ENCODE measurements at places on chromosomes 7 and 10.

DNA sequence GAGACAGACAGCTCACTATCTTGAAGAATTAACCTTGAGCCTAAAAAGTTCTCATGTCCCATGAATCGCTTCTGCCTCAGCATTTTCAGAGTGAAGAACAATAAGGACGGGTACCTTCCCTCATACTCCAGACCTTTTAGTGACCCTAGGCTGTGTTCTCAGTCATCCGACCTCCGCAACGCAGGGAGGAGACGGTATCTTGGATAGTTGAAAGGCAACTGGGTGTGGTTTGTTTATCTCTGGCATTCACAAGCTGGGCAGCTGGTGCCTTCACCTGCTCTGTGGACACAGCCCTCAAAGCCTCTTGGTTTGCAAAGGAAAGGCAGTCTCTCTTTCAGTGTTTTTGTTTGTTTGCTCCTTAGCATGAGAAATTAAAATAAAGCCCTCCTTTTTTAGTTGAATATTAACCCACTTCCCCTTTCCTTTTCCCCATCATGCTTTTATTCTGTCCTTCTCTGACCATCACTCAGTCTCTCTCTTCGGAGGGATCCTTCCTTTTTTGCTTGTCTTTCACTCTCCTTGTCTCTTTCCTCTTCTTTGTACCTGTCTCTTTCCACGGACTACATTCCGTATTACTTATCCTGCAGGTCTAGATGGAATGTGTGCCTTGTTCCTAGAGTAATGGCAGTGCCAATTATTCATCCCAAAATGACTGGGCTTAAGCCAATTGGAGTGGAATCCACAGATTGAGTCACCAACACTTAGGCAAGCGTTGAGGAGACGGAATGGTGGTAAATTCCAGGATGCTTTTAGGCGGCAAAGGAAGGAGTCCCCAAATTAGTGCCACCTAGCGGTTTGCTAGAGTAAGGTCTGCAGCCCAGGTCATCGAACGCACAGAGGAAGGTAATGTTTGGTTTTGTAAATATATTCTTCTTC is 45.8 kb downstream of the PRR15 start:
- peak; percentile 15 for DNase-seq

DNA sequence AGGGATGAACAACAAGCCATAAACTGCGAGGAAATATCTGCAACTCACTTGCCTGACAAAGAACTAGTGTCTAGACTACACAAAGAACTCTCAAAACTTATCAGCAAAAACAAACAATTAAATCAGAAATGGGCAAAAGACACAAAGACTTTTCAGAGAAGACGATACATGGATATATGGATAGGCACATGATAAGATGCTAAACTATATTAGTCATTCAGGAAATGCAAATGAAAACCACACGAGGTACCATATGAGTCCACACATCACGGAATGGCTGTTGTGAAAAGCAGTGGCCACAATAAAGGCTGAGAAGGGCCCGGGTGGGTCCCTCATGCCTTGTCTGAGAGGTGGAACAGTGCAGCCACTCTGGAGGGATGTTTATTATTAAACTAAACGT is 267.8 kb downstream of the WDR37 start:
- DNase-seq = no peak

DNA sequence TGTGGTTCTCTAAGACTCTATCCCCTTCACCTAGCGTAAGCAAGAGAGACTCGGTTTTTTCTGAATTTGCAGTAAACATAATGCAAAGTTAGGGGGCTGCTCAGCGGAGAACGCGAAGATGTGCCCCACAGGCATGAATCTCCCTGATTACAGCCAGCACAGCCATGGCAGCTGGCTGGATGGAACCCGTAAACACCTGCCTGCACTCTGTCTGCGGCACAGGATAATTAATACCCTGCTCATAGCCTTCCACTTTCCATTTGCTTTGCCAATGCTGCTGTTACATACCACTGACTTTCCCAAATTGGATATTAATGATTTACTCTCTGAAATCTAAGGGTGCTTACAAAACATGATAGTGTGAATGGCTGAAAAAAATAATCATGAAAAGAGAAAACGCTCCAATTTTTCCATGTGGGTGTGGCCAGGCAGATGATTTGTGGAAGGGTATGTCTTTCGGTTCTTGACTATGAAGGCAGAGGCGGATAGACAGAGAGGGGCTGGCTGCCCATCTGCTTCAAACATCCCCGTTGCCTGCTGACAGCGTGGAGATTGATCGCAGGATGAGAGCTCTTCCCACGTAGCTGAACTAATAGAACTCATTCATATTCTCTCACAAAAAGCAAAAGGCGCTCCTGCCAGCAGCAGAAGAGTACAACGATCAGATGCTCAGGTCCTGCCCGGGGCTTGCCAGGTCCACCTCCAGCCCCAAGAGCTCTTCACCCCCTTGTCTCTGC is 193.2 kb upstream of the GHITM start:
- no peak for DNase-seq

- no peak for DNase-seq
Observed at GRCh38 chr7:42953994-42954393, 21.8 kb downstream of the MRPL32 start.

DNA sequence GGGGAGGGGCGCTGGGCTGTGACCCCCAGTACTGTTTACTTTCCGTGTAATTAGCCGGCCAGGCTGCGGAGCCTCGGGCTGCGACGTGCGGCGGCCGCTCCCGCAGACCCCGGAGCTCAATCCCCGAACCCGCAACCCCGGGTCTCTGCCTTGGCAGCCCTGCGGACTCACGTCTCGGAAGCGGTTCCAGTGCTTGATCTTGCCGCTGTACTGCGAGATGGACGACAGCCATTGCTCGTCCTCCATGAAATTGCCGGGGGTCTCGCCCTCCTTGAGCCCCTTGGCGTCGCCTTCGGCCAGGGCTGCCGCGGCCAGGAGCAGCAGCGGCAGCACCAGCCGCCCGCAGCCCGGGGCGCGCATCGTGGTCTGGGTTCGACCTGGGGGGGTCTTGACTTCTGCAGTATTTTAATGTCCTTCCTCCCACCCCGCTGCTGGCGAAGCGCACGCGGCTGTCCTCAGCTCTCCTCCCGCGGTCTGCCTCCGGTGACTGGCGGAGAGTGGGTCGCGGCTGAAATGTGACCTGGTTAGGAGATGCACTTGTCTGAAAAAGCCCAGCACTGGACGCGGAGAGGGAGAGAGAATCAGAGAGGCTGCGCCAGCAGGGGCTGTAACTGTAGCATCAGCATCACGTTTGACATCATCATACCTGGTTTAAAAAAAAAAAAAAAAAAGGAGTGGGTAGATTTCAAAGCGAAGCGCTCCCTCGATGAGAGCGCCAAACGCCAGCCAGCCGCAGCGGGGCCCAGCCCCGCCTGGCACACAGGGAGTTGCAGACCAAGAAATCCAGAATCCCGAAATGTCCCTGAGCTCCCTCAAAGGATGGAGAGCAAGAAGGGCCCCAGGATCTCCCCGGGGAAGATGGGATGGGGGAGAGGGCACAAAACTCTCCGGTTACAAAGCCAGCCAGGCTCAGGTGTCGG is at the start of gene SPOCK2:
TSS of gene SPOCK2 (minus strand) at position 583 of the 920 bp plus-strand sequence. CDS start at position 360, 223 bp downstream.
- peak; percentile 12 for DNase-seq

- no peak for DNase-seq
Observed at GRCh38 chr7:117216010-117216409, 106.8 kb downstream of the WNT2 start.

GRCh38 chr7:83851551-83851950 is 202.6 kb upstream of the SEMA3E start:
- no peak for DNase-seq

GRCh38 chr10:89091496-89091895 is 100.9 kb downstream of the FAS start:
- no peak for DNase-seq

DNA sequence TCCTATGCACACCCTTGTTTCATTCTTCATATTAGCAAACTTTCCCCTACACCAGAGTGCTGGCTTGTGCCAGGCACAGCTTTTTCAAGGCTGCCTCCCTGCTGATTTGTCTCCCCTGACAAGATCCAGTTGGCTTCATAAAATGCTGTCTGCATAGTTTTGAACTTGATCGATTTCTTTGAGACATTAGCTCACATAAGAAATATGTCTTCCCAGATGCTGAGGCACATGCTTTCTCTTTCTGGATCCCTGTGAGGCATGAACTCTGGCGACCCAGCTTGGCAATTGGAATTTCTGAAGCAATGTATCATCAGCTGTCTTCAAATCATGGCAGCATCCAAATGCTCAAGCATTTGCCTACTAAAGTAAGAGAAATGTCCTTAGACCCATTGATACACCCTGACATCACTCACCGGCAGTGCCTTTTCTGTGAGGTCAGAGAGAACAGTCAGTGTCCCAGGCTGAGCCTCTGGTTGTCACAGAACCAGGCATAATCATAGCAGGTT is 616.4 kb upstream of the GHITM start:
- DNase-seq = no peak
